H9 (cell line): ENCODE measurements at places on chromosomes 1 and 21.

DNA sequence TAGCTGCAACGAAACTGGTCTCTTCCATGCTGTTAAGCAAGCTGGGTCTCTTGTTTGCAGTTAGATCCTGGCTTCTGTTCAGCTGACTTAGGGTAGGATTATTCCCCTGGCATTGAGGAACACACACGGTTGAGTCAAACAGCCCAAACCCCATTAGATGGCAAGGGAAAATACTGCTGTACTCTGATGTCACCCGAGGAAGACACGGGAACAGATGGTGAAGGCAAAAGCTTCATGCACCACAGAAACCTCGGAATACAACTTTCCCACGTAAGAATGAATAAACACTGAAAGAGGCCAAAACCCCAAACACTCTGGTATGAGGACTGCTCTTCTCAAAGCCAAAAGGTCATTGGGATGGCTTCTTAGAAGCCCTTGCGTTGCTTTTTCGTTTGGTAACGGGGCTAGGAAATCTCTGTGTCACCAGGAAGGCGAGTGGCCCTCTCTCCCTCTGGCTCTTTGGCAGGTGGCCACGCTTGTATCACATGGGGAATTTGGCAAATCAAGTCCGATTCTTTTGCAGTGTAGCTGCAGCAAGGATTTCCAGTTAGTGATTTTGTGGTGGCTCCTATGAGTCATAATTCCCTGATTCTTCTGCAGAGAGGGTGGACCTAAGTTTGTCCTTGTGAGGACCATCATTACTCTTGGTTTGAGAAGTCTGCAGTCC lies 16.7 kb upstream of the LYST start:
- no peak for DNase-seq

DNA sequence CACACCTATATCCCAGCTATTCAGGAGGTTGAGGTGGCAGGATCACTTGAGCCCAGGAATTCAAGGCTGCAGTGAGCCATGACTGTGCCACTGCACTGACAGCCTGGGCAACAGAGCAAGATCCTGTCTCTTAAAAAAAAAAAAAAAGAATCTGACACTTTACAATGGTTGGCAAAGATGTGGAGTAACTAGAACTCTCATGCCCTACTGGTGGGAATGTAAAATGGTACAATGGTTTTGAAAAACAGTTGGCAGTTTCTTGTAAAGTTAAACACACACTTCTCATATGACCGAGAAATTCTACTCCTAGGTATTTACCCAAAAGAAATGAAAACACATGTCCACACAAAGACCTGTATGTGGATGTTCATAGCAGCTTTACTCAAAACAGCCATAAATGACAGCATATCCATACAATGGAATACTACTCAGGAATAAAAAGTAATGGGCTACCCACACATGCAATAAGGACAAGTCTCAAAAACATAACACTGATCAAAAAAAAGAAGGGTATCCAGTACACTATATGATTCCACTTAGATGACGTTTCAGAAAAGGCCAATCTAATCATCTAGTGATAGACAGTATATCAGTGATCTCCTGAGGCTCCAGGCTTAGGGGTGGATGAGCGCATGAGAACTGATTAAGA lies 58.1 kb downstream of the HLCS start:
- no peak for DNase-seq

DNA sequence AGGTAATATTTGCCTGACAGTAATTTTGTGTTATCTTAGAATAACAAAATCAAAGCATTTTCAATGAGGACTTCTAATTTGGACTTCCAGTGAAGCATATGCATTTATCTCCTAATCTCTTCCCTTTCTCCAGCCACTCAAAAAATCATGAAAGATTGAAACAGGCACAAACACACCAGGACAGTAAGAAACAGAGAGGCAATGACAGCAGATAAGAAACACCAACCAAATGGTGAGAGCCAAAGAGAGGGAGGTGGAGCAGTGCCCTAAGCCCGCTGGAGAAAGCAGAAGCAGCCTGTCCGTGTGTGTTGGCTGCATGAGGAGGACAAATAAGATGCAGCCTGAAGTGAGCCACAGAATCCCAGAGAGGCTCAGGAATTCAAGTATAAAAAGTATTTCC lies 39.0 kb downstream of the SLC44A3 start:
- no peak for DNase-seq

DNA sequence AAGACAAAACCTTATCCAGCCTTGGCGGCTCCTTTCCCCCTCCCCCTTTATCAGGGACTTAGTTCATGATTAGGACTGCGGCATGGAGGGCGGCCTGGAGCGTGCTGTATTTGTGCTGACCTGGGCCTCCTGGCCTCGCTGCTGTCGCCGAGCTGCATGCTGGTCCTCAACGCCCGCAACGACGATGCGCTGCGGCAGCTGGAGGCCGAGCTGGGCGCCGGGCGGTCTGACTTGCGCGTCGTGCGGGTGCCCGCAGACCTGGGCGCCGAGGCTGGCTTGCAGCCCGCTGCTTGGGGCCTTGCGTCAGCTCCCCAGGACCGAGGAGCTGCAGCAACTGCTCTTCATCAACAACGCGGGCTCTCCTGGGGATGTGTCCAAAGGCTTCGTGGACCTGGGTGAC lies 70.9 kb downstream of the TM2D1 start:
- DNase-seq, result no peak

DNA sequence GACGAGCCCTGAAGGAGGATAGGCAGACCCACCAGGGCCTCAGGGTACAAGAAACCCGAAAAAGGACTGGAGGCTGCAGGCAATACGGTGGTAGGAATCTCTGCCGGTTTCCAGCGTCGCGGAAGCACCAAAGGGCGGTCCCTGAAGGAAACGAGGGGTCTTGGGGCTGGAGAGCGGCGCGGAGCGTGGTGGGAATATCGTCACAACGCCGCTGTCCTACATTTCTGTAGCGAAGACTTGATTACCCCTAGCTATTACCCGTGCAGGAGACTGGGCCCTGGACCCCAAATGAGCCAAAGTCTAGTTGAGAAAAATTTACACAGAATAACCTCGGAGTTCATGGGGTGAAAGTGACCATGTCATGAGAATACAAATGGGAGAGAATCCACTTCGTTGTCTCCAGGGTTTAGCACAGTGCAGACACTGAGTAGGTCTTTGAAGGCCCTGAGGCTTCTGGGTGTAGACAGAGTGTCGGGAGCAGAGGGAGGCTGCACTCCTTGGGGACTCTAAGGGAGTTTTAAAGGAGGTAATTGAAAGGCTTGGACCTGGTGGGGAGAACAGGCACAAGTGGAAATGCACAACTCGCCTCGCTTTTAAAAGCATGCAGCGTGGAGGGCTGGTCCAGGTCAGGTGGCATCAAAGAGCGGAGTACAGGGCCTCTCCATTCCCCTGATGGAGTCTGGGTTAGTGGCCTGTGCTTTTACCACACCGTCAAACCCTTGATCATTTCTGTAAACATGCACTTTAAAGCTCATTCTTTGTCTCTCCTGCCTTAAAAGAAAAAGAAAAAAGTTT lies 1.5 kb downstream of the ATP1A1 start:
- peak; percentile 33 for DNase-seq

- DNase-seq, result no peak
These were observed 24.8 kb downstream of the S100A10 start for GRCh38 chr1:151968791-151969399.

DNA sequence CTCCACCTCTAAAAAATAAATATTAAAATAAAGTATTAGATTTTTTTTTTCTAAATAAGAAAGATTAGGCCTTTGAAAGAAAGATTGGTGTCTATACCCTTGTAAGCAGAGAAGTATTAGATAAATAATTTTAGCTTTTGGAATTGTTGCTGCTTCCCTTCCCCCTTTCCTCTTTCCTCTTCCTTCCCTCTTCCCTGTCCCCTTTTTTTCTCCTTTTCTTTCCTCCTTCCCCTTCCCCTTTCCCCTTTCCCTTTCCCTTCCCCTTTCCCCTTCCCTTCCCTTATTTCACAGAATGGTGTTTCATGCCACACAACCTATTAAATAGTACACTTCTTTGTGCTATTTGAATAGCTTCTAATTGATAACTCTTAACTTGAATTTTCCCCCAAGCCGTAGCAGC lies 69.8 kb upstream of the QSOX1 start:
- no peak for DNase-seq

GRCh38 chr1:228359613-228360532 lies 46.8 kb downstream of the TRIM11 start:
- DNase-seq, result no peak
